ENCODE measurements at places on chromosomes 4 and X.

DNA sequence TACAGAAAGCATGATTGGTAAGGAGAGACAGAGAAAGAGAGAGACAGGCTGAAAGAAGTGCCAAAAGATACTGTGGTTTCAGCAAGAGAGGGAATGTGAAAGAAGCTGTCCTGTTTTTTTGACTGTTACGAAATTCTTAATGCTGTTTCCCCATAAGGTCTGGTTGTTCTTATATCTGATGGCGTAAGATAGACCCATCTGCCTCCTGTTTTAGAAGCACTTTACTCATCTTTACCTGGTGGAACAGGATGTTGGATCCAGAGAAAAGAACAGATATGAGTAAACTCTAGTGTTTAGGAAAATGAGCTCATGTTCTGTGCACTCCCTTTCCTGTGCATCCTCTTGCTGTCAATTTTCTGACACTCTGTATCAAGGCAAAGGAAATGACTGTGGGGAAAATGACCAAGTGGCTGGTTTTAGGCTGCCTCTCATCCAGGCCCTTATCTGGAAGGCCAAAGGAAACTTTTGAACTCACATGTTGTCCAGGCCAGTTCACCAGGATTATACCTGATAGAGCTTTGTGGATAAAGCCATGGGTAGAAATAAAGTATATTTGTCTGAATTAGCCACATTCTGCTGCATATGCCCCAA is 311.7 kb upstream of the HTR2C start:
- no peak for DNase-seq

DNA sequence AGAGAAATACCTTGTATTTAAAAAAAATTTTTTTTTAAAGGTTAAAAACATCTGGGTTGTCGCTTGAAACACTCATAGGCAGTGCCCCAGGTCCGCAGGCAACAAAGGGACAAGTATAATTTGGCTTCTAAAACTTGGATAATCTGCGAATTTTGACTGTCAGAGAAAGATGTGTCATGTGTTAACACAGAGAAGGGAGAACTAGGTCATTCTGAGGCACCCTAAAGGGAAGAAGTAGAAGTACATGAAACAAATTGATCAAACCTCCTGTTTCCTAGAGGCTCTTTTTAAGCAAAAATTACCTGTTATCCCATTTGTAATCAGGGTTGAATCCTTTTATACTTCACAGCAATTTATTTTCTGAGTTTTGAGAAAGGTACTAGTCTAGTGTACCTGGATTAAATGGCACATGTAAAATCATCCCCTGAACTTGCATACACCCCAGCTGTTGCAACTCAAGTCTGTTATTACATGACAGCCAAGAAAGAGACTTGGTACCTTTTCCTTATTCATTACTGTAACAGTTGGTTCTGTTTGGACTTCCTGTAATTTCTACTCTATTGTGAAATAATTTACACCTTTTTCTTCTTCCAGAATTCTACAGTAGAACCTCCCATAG is 1.7 kb downstream of the SRD5A3 start:
- DNase-seq = no peak

GRCh38 chrX:46698691-46699090 is 60.2 kb downstream of the SLC9A7 start:
- DNase-seq = no peak

DNA sequence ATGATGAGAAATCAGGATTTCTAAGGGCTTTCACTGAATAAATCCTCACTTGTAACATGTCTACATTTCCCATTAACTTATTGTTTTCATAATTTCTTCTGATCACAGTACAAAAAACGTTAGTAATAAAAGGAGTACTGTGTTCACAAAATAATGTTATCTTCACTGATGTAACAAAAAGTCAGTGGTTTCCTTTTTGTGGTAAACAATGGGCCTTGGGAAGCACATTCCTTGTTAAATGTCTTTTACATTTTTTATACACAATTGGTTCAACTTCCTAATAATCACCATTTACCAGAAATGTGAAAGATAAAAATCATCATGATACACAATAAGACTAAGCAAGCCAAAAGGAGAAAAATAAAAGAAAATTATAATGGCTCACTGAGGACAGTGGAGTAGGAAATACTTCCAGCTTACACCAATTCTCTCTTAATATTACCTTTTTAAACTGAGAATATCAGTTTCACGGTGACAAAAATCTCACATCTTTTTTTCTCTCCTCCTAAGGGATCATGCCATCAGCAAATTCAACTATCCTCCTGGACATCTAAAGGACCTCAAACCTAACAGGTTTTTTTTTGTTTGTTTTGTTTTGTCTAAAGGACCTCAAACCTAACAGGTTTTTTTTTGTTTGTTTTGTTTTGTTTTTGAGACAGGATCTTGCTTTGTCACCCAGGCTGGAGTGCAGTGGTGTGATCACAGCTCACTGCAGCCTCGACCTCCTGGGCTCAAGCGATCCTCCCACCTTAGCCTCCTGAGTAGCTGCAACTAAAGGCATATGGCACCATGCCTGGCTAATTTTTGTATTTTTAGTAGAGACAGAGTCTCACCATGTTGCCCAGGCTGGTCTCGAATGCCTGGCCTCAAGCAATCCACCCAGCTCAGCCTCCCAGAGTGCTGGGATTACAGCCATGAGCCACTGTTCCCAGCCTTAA is 57.3 kb downstream of the FRYL start:
- no peak for DNase-seq

DNA sequence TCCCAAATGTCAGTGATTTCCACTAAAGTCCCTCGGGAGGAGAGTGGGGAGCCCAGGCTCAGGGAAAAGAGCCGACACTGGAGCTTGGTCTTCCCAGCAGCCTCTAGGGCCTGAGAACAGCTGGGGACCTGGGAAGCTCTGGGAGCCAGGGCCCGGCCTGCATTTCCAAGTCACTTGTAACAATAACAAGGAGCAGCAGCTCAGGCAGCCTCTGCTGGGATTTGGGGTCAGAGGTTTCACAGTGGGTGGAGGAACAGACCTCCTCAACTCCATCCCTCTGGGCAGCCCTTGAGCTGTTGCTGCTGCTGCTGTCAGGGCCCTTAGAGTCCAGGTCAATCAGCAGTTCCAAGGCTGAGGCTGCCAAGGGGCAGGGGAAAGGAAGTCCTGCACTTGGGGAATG is 11.1 kb downstream of the STARD8 start:
- DNase-seq = no peak
